ENCODE measurements at places on chromosomes 2 and 18. TPM values are rescaled to one million over a fixed set of nuclear protein-coding genes. Genes with fewer than 3 reads are reported as not detected.

- DNase-seq = no peak
These were observed 29.2 kb downstream of the PECR start for GRCh38 chr2:216052420-216052819.

DNA sequence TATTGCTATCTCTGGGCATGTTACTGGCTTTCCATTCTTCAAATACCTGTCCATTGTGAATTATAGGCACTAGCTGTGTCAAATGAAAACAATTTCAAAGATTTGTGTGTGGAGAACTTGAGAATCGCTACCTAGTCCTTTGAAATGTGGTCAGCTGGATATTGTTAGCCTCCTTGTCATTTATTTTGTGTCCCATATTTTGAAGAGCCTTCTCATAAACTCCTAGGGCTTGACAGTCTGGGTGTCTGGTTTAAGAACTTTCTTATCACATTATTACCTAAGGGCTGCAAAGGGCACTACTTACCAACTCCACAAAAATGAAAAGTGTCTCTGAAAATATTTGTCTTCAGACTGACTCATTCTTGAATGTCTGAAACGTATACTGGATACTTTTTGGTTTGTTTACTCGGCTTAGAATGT is 50.2 kb downstream of the COL4A3 start:
- no peak for DNase-seq

DNA sequence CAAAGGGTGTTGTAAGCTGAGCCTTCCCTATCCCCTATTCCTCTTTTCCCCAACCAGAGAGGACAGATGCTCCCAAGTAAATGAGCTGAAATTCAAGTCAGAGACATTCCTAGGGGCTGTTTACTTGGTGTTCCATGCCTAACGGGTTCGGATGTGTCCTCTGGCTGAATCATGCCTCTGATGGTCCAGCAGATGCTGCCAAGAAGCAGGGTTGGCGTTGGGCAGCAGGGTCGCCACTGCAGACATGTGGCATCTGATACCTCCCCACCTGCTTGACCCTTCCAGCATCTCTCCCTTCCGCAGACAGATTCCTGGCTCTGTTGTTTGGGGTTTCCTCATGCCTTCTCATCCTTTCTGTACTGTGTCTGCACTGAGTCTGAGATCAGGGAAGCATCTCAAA is 108.3 kb downstream of the HNRNPLL start:
- DNase-seq = no peak

GRCh38 chr18:28863396-28863795 is 686.5 kb upstream of the CDH2 start:
- DNase-seq = no peak

DNA sequence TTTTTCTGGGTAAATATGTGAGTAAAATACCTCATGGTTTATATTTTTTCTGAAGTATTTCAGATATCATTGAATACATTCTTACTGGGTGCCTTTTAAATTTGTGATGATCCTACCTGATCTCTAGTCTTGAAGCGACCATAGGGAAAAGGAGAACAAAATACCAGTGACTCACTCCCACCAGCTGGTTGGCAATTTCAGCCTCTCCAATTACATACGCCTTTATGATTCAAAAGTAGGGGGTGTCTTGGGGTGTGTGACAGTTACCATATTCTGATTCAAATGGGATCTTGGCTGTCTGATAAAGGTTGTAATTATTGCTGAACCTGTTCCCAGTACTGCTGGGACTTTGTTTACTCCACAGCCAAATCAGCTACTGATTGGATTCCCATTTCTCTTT is 175.9 kb upstream of the NXPH2 start:
- DNase-seq = no peak

GRCh38 chr18:74023220-74023619 is 124.4 kb downstream of the FBXO15 start:
- DNase-seq = no peak

GRCh38 chr2:33441235-33441810 is 35.1 kb upstream of the RASGRP3 start:
- DNase-seq = no peak

The TMEM17 gene
- 1.4 TPM for total RNA-seq

The GNLY gene
- 2.3 TPM for total RNA-seq

The TWIST2 gene
- 0.83 TPM for total RNA-seq

The SP5 gene
- total RNA-seq = 0.92 TPM
